ENCODE measurements at places on chromosomes 16 and 17.

DNA sequence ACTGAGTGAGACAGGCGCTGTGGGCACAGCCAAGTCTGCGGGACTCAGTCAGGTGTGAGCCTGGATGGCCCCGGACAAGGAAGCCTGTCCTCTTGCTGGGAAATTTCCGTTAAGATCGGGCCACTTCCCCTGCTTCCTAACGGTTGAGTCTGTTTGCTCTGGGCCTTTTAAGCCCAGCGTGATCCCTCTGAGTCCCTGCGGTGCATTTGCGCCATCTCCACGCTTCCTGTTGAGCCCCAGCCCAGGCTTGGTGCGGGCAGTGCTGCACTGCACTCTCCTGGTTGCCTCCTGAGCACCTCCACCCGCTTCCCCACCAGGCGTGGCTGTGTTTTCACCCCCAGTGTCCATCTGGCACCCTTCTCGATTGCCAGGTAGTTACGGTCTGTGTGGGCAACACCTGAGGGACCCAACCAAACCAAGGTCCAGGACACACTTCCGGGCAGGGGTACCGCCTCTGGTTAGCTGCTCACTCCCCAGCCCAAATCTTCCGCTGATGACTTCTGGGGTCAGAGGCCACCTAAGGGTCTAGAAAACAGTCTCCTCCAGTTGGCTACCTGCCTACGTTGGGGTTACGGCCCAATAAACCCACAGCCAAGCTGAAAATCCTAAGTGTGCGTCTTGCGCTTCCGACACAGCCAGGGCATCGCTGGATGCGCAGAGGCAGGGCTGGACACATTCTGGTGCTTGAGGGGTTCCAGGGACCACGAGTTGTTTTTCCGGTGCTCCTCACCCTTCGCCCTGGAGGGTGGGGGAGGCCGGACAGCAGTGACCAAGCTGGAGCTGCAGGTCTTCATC lies 1.4 kb upstream of the SLC25A10 start:
- DNase-seq = no peak

DNA sequence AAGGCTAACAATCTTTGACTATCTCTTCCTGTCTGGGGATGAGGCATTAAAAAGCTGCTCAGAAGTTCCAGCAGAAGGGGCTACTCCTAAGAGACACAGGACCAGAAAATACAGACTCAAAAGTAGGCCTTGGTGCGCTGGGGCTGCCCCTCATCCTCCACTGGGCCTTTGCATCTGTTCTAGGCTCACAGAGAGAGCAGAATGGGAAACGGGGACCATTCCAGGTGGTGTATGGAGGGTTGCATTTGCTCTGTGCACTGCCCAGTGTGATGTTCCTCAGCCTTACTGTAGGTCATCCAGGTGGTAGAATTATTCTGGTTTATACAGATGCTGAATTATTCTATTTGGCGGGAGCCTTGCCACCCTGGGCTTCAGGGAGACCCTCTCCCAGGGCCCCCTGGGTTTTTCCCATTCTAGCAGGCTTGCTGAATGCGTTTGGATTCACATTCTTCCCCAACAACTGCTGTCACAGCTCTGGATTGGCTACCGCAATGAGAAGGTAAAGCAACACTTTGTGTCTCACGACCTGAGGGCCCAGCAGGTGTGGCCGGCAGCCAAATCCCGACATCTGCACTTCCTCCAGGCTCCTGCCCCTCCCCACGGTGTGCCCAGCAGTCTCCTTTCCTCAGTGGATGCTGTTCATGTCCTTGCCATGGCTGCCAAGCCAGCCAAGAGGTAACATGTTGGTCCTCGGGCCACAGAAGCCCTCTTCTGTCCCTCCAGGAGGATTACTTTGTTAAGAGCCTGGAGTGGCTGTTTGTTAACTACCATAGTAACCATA lies 25.0 kb upstream of the ZNHIT3 start:
- no peak for DNase-seq

- no peak for DNase-seq
Observed at GRCh38 chr16:27841061-27841801, 222.3 kb downstream of the GSG1L start.

- DNase-seq = no peak
Observed at GRCh38 chr17:17050346-17051345, 8.4 kb downstream of the MPRIP start.

DNA sequence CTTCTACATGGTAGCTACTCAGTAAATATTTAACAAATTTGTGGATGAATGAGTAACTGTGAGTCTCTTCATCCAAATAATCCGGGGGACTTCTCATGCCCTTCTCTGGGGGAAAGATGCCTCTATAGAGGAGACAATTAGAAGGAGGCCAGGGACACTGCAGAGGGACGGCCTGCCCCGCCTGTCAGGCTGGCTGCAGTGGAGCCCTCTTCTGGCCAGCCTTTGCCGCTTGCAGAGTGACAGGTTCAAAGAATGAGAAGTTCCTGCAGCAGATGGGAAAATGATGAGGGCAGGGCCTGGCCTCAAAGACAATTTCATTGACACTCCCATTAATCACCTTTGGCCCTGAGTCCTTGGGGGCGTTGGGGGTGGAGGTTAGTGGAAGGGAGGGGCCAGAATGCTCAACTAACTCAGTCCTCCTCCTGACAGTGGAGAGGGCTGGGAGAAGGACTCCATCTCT lies 339.0 kb downstream of the MAF start:
- DNase-seq = peak; percentile 57

GRCh38 chr16:4979736-4980660 lies 21.9 kb downstream of the SEC14L5 start:
- no peak for DNase-seq

DNA sequence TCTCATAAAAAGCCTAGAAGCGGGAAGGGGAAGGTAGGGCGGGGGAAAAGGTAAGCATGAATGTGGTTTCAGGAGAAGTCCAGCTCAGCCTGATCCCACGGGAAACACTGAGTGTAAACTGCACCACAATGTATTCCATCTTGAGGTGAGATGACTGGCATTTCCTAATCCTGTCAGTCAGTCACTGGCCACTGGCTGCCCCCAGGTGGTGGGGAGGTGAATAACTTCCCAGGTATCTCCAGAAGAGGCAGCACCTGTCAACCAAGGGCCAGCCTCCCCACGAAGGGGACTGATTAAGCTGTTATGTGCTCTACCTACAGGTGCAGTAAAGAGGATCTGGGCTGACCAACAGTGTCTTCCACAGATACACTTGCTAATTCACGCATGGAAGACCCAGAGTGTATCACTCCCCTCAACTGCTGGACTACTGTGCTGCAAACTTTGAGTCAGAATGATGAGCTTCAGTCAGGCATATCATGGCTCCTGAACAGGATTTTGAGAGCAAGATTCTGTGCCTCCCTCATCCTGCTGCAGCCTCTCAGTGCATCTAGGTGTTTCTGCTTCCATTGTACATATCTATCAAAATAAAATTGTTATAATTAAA lies 108.5 kb upstream of the CCL2 start:
- DNase-seq = peak; percentile 48

- DNase-seq = no peak
Observed at GRCh38 chr17:29847527-29848400, 82.3 kb downstream of the SSH2 start.

DNA sequence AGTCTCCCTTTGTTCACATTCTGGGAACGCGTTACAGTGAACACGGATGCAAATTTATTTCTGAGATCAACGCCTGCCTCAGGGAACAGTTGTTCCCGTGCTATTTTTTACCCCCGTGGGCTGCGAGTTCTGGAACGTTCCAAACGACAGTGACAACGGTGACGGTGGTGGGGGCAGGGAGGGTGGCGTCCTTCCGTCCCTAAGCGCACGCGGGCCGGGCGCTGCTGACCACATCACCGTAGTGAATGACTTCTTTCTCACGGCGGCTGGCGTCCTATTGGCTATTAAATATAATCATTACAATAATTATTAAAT lies 45.1 kb upstream of the SSTR5 start:
- DNase-seq = no peak

- no peak for DNase-seq
Observed at GRCh38 chr17:52120465-52120864, 38.0 kb downstream of the CA10 start.

DNA sequence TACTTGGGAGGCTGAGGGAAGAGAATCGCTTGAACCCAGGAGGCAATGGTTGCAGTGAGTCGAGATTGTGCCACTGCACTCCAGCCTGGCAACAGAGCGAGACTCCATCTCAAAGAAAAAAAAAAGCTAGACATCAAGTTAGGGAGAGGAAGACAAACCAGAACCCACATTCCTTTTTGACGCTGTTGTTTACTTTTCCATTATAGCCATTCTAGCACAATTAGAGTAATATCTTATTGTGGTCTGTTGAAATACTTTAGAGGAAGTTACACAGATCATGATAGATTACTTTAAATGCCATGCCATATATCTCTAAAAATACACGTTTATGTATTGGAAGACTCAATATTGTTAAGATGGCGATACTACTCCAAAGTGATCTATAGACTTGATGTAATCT lies 16.5 kb upstream of the ABCC1 start:
- no peak for DNase-seq

DNA sequence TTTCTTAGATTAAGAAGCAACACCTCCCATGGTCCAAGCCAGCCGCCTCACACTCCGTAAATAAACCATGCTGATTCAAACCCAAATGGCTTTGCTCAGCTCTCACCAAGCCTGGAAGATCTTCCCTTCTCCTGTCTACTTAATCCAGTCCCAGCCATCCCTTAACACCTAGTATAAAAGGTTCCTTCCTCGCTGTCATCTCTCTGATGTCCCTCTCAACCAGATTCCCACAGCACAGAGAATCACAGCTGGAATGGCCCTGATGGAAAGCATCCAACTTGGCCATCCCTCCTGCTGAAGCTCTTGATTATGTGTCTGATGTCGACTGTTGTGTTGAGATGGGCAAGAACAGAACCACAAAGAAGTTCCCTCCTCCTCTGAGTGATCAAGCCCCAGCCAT lies 50.6 kb upstream of the ADCY9 start:
- no peak for DNase-seq

- no peak for DNase-seq
Observed at GRCh38 chr16:2085669-2086068, 37.9 kb downstream of the TSC2 start.

GRCh38 chr17:37024181-37024637 lies 75.5 kb downstream of the AATF start:
- DNase-seq = no peak

DNA sequence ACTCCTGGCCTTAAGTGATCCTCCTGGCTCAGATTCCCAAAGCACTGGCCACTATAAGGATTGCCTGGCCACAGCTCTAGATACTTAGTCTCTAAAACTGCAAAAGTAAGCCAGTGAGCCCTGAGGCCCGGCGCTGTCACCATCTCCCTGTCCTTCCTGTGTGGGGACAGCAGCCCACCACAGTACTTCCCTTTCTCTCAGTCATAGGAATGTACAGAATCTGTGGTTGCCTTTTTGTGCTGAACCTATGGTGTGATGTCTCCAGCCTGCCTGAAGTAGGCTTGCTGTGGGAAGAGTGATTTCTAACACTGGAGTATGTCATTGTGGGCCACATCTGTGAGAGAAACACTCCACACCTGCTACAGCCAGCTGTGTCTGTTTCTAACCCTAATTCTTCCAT lies 24.7 kb downstream of the NTAN1 start:
- no peak for DNase-seq

DNA sequence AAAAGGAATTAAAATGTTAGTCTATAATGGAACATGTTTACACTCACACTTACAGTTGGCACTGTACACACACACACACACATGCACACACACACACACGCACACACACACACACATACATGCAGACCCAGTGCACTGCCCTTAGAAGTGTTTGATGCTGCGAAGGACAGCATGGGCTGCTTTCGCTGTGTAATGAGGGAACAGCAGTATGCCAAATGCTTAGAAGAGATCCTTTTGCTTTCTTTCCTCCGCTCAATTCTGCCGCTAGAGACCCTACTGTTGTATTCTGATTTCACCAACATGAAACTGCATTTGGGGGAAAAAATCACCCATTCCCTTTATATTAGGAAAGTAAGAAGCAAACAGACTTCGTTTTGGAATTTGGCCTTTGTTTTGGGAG lies 217.9 kb downstream of the ENGASE start:
- no peak for DNase-seq

- DNase-seq = no peak
Observed at GRCh38 chr17:82729479-82730260, 5.7 kb upstream of the FN3K start.

- no peak for DNase-seq
Observed at GRCh38 chr17:9635340-9635739, 10.0 kb upstream of the USP43 start.

- DNase-seq = no peak
Observed at GRCh38 chr16:11250091-11250785, 5.8 kb downstream of the SOCS1 start.

DNA sequence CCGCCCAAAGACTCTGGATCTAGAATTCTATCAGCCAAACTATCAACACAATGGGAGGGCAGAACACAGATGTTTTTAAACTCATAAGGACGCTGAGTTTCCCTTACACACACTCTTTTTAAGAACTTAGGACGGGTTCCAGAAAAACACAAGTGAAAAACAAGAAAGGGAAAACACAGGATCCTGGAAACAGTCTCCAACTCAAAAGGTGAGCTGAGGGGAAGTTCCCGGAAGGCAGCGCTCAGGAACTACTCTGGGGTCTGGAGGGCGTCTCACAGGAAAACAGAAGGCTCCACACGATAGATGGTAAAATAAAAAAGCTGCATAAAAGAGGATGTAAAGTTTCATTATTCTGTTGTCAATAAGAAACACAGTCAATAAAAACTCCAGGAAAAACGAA lies 80.2 kb upstream of the DOC2B start:
- DNase-seq = no peak

- no peak for DNase-seq
Observed at GRCh38 chr16:74029115-74029792, 267.4 kb upstream of the PSMD7 start.

DNA sequence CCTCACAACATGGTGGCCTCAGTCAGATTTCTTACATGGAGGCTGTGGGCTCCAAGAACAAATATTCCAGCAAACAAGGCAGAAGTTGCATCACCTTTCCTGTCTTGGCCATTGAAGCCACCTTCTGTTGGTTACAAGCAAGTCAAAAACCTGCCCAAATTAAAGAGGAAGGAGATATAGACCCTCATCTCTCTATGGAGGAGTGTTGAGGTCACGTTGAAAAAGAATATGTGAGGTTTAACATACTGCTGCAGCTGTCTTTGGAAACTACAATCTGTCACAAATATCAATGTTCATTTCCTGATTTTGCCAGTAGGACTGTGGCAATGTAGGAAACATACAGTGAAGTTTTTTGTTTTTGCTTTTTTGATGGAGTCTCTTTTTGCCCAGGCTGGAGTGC lies 211.4 kb downstream of the COPRS start:
- DNase-seq = no peak

GRCh38 chr17:60163108-60163784 lies 13.5 kb downstream of the CA4 start:
- DNase-seq = peak; percentile 40
